ENCODE measurements at places on chromosomes 7 and 10.

- DNase-seq: no peak
These were observed 77.5 kb downstream of the CDK6 start for GRCh38 chr7:92758796-92759431.

- DNase-seq: no peak
These were observed 10.1 kb upstream of the LAT2 start for GRCh38 chr7:74199551-74200355.

GRCh38 chr7:44196450-44196872, 4.3 kb upstream of the YKT6 start:
- no peak for DNase-seq

GRCh38 chr7:121874298-121874697, 1.3 kb downstream of the PTPRZ1 start:
- DNase-seq: no peak

- no peak for DNase-seq
These were observed 5.8 kb upstream of the NCOA4 start for GRCh38 chr10:46035923-46036849.

GRCh38 chr7:26723129-26723528, 141.3 kb downstream of the SKAP2 start:
- no peak for DNase-seq

DNA sequence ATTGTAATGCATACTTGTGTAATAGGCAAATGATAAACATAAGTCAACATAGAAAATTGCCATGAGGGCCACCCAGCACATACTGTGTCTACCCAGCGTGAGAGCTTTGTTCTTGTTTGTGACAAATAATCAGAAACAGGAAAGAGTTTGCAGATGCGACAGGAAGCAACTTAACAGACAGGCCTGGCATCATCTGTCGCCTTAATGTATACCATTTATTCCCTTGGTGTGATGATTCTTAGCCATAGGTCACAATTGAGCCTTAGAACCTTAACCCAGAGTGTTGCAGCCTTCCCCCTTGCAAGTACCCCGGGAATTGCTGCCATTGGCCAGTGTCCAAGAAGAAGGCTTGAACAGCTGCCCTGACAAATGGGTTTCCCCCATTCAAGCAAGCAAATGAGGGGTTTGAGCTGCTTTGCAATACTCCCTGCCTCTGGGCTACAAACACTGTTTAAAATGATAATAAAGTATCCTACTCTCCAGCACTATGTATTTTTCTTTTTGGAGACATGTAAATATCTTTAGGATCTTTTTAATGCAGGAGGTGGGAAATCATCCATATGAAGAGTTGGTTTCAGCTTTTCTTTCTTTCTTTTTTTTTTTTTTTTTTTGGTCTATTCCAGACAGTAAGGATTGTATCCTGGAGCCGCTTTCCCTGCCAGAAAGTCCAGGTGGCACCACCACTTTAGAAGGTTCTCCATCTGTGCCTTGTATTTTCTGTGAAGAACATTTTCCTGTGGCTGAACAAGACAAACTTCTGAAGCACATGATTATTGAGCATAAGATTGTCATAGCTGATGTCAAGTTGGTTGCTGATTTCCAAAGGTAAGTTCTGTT, 80.0 kb downstream of the ZNF277 start:
- DNase-seq: no peak

DNA sequence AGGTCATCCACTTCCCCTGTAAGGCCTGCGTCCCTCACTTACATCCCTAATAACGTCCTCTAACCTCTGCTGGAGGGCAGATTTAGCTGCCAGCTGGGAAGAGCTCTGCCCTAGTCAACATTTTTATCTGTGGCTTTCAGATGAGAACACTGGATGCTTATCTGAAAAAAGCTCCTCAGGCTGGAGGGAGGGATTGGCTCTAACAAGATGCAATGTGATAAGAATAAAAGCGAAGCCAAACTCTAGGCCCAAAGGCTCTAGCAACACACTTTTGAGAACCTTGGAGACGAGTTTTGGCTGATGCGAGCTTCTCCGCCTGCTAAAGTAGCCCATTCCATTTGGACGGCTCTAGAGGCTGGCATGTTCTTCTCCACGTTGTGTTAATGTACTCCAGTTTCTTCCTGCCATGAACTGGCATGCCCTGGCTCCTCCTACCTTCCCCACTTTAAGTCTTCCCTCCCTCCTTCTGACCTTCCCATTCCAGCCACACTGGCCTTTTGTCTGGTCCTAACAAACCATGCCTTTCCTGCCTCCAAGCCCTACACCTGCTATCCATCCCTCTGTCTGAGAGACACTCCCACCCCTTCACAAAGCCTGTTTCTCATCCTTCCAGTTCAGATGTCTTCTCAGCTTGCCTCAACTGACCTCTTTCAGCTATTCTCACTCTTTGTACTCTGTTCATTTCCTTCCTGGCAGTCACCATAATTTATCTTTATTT, 62.5 kb upstream of the ATRNL1 start:
- no peak for DNase-seq

GRCh38 chr10:59595593-59595992, 114.1 kb downstream of the SLC16A9 start:
- no peak for DNase-seq

DNA sequence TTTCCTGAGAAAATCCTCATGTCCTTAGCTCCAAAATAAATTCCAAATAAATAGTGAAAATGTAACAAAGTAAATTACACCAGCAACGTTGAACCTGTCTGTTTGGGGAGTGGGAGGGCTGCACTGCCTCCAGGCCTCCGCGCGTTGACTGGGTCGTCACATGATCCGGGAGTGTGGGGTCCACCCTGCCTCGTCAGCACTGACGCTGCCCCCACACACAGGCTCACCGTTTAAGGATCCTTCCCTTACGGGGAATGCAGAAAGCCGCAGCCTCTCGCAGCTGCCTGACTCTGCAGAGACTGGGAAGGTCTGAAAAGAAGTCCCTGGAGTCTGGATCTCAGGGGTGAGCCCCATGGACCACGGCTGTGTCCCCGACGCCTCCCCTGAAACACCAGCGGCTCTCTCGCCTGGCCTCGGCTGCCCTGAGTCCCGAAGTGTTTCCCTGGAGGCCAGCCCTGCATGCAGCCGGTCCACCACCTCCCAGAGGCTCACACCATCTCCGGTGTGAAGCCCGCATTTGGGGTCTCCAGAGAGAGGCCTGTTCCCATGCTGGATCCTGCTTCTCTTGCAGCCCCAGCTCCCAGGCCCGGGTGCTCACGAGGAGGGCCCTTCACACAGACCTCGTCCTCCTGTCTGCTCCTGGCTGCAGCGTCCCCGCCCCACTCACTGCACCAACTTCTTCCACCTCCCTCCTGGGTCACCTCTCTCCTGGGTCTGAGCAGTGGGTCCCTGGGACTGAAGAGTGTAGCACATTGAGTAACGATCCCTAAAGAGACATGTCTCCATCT, 49.5 kb upstream of the ADGRA1 start:
- DNase-seq: no peak

DNA sequence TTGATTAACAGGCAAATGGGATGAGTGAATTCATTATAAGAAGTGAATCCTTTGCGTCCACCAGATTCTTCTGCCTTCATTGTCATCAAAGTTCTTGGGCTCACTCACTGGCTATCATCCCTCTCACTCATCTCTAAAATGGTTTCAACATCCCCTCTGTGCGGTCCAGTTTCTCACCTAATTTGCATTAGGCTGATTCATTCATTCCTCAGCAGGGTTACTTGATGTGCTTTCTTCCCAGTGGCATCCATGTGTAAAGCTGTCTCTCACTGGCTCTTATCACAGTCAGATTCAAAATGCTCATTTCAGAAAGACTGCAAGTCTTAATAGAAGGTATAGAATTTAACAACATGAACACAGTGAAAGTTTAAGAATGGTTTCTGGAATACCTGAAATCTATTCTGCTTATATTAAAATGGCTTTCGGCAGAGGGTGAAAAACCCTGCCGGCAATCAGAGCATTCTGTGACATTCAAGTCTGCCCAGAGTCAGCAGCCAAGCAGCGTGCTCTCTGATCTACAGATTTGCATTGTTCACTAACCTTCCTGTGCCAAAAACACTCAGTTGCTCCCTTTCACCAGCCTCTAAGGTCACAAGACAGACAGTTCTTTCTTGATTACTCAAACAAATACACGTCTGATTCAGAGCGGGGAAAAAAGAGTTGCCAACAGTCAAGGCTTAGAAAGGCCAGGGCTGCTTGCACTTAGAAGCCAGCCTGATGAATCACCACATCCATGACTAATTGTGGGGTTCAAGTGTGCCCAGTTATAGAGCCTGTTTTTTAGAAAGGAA, 106.7 kb downstream of the TES start:
- peak; percentile 57 for DNase-seq

- DNase-seq: no peak
These were observed 25.8 kb upstream of the PIP4K2A start for GRCh38 chr10:22740180-22740579.

DNA sequence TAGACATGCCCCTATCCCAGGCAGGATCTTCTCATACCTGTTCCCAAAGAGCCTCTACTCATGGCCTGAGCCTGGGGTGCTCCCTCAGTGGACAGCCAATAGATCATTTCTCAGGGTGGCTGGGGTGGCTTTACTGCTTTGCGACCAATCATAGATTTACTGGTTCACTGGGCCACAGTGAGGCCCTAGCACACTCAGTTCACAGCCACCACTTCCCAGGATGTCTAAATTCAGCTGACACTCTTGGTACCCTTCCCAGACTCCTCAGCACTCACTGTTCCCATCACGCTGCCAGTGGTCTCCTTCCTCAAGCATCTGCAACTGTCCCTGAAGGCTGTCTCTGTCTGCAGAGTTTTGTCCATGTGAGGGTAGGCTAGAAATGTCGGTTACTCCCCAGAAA, 50.6 kb downstream of the ARHGAP22 start:
- DNase-seq: no peak

DNA sequence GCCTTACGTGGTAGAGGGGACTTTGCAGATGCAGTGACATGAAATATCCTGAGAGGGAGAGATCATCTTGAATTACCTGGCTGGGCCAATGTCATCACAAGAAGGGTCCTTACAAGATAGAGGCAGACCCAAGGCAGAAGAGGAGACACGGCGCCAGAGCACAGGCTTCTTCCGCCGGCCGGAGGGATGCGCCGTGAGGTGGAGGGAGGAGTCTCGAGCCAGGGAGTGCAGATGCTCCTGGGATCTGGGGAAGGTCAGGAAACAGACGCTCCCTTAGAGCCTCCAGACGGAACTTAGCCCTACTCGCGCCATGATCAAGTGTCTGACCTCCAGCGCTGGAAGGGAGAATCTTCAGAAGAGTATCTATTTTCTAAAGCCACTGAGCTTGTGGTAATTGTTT, 304.8 kb downstream of the GLRX3 start:
- no peak for DNase-seq

GRCh38 chr7:25876092-25876491, 275.9 kb upstream of the NFE2L3 start:
- DNase-seq: no peak

- no peak for DNase-seq
These were observed 80.3 kb upstream of the SKAP2 start for GRCh38 chr7:26944501-26945358.

DNA sequence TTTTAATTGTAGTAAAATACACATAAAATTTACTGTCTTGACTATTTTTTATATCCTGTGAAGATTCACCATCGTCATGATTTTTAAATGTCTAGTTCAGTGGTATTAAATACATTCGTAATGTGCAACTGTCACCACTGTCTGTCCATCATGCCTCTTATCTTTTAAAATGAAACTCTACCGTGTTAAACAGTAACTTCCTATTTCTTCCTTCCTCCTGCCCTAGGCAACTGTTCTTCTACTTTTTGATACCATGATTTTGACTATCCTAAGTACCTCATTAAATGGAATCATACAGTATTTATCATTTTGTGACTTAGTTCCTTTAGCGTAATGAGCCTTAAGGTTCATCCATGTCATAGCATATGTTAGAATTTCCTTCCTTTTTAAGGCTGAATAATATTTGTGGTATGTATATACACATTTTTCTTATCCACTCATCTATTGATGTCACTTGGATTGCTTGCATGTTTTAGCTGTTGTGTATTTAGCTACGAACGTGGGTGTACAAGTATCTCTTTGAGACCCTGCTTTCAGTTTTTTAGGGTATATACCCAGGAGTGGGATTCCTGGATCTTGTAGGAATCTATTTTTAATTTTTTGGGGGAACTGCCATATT, 13.5 kb downstream of the SLK start:
- DNase-seq: no peak
